ENCODE measurements at places on chromosomes 11 and 22.

GRCh38 chr22:49017482-49018329 lies 810.0 kb downstream of the BRD1 start:
- DNase-seq, result no peak

DNA sequence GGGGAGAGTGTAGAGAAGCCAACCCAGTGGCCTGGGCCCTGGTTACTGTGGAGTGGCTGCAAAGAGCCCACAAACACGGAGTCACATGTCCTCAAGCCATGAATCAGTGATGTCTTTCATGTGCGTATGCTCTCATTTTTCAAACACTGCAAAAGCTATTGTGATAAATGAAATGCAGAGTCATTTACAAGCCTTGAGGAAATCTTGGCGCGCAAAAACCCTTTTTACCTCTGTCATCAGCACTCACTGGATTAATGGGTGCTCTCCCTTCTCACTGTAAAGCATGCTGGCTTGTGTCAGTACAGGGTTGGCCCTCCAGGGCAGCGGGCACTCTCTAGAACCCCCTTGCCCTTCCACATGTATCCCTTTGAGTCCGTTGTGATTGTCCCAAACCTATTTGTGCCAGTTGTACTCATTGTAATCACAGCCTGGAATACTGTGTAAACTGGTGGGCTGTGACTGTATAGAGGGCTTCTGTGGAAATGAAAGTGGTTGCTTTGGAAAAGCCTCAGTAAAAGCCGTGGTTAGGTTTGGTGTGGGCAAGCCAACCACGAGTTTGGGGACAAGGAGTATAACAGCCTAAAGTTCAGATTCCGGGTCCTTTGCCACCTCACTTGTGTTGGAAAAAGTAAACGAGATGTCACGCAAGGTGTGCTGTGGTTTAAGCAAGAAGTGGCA lies 10.4 kb downstream of the GNAZ start:
- no peak for DNase-seq

GRCh38 chr22:24409707-24410106 lies 17.7 kb upstream of the ADORA2A start:
- DNase-seq, result no peak

GRCh38 chr11:72190631-72191071 lies 1.3 kb upstream of the FOLR1 start:
- DNase-seq, result no peak

DNA sequence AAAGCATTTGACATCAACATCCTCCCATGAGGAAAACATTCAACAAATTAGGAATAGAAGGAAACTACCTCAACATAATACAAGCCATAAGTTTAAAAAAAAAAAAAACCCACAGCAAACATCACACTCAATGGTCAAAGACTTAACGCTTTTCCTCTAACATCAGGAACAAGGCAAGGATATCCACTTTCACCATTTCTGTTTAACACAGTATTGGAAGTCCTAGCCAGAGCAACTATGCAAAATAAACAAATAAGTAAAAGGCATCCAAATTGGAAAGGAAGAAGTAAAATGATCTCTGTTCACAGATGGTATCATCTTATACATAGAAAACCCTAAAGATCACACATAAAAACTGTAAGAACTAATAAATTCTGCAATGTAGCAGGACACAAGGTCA lies 13.1 kb downstream of the FXYD6 start:
- no peak for DNase-seq

DNA sequence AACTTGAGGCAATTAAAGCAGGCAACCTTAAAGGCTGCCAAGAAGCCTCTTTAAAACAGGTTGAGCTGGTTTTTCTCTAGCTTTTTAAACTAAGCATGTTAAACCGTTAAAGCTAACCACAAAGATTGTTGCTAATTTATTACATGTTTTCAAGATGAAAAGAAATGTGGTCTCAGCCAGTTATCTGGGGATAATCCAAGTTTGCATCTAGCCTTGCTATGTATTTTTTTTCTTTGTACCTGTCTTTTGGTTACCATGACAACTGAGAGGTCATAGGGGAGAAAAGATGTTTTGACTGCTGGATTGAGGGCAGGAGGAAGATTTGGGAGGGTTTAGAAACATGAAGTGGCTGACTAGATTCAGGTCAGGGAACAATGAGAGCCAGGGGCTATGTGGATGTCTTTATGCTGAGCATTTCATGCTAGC lies 19.2 kb upstream of the PGM2L1 start:
- no peak for DNase-seq

Measured in HCEC 1CT (cell line).